Fibroblast of skin of right biceps (primary cell): ENCODE measurements at places on chromosomes 1 and 21.

DNA sequence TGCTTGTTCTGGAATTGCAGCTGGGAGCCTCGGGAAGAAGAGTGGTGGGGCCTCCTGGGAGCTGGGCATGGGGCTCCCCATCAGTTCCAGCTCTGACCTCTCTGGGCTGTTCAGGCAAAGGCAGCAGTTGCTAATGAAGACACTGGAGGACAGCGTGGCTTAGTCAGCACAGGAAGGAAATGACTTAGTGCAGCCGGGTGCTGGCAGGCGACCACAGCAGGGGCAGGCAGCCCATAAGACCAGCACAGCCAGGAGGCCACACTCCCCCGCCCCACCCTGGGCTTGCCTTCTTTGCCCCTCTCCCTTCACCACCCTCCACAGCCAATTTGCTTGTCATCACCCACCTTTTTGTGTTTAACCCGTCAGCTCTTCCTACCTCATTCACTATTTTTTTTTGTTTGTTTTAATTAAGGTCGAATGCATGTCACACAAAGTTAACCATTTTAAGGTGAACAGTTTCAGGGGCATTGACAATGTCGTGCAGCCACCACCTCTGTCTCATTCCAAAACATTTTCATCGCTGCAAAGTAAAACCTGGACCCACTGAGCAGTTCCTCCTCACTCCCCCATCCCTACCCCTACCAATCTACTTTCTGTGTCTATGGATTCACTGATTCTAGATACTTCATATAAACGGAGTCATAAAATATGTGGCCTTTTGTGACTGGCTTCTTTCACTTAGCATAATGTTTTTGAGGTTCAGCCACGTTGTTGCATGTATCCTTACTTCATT is 10.9 kb downstream of the OLIG2 start:
- peak; percentile 71 for DNase-seq

DNA sequence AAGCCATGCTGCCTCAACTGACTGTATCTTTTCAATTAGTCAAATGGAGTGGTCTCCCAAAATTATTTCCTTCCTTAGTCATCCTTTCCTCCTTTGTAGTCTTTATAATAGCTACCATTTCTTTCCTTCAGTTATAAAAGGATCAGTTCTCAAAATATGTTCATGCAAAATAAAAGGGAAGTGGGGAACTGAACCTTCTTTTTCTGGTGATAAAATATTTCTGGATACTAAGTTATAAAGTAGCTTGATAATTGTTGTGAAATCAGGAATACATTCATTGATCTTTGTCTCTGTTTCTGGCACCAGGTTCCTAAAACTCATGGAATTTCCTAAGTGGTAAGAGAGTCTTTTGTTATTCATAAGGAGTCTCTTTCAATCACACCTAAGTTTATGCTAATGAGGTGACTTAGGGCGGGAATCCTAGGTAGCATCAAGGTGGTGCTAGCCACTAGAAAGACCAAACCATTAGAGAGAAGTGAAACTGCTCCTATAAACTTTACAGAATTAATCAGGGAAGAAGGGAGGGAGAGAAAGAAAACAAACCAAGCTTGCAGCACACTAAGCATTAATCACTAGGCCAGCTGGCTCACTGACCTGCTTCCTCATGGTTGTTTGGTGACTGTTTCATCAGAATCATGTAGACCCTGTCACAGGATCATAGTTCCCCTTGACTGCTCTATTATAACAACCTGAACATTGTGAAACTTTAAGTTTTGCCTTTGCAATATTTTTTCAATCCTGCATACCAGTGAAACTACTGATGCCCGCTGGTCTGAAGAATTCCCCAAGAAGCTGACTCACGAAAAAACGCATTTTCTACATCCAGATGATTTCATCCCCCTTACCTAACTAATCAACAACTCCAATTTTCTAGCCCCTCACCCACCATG is 161.6 kb upstream of the PTBP2 start:
- peak; percentile 97 for DNase-seq

- peak; percentile 35 for DNase-seq
Observed at GRCh38 chr1:186813420-186813819, 15.3 kb upstream of the PLA2G4A start.

- DNase-seq: no peak
Observed at GRCh38 chr1:47979724-47980123, 17.5 kb downstream of the TRABD2B start.

DNA sequence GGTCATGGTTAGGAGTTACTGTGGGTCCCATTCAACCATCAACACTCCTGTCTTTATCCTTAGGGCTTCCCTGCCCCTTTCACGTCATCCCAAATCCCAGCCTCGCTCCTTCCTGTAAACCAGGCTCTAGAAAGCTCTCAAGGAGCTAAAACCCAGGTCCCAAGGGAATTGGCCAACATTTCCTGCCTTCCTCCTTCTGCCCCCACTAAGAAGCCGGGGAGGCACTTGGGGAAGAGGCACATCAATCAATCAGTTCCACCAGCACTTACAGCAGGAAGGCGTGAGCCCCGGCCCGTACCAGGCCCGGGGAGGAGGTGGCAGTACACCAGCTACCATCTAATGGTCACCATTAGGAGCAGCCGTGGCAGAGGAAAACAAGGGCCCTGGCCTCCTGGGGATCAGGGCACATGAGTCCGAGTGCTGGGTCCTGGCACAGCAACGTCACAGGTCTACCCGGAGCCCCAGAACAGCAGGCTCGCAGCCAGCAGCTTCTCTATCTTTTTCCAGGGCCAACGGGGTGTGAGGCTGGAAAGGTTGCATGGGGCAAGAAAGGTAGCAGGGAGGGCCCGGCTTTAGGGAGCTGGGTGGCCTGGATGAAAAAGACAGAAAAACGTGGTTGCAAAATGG is 108.6 kb downstream of the CASZ1 start:
- DNase-seq: peak; percentile 64

DNA sequence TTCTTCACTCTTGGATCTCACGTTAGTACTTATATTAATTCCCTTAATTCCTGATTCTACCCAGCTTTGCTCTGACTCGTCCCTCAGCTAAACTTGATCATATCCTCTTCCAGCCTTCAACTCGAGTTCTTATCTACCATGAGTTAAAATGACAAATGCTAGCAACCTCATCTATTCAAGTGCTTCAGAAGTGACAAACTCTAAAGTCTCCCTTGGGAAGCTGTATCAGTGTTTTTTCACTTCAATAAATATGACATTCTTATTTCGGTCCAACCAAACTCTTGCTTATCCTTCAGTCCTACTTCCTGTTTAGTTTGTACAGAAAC is 75.3 kb downstream of the FOXJ3 start:
- peak; percentile 40 for DNase-seq

DNA sequence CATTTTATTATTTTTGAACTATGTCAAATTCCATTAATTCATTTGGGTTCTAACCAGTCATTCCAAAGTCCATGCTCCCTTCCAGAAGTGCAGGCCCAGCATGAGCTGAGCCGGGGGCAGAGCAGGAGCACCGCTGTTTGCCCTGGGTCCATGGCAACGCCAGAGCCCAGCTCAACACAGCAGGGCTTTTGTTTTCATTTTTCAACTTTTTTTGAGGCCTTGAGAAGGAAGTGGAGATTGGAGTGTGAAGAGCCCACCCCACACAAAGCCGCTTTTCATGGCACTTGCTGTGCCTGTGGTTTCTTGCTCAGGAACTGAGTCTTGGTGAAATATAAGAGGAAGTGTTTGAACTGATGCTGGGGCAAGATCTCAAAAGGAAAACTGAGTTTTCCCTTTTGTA is 13.2 kb upstream of the PRMT2 start:
- no peak for DNase-seq

GRCh38 chr1:208108213-208108608 is 136.0 kb downstream of the PLXNA2 start:
- DNase-seq: no peak

DNA sequence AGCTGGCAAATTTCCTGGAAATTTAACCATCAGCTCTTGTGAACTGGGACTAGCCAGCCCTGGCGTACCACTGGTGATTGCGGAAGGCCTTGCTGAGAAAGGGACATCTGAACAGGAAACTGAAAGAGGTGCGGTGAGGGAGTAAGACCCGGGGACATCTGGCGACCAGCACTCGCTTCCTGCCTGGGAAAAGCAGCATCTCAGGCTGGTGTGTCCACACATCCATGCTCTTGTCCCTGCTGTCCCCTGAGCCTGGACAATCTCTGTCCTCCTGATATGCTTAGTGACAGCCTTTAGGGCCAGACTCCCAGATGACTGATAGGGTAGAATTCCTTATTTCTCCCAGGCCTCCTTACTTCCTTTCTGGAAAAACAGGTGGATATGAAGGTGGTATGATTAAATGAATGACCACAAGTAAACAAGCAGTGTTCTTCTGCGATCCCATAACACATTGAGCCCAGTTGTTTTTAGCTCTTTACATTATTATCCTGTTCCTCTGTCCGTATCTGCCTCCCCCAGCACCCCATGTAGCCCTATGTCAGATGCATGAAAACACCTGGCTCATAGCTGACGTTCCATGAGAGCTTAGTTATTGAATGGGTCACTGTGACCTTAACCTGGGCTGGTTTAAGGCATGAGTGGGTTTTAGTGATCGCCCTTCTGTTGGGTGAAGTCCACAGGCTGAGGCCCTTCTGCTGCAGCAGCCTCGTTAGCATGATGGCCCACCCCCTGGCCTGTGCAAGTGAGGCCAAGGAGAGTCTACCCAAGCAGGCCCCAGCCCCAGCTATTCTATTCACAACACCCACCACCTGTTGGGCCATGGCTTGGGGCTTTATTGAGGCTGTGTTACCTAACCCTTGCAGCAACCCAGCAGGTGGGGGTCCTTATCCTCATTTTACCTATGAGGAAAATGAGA is 76.1 kb upstream of the GADD45A start:
- no peak for DNase-seq

- DNase-seq: peak; percentile 95
Observed at GRCh38 chr1:106700211-106700610, 356.3 kb upstream of the PRMT6 start.

- no peak for DNase-seq
Observed at GRCh38 chr1:95451054-95451453, 217.0 kb downstream of the RWDD3 start.

DNA sequence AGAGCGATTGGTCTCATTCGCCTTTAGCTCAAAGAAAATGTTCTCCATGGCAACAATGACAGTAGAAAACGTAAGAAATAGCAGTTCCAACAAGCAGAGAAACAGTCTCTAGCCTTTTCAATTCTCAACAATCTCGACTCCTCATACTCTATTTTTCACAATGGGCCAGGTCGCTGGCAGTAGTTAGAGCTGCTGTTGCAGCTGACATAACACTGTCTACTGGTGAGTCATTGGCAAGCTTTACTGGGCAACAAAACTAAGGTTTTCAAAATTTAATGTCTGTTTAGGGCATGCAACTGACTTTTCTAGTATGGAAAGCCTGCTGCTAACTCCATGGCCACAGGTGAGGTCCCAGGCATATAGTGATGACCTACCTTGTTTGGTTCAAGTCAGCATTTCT is 221.1 kb upstream of the KAZN start:
- DNase-seq: no peak

- no peak for DNase-seq
Observed at GRCh38 chr1:18783705-18784481, 75.6 kb downstream of the TAS1R2 start.

GRCh38 chr1:18922319-18922726 is 20.0 kb upstream of the ALDH4A1 start:
- DNase-seq: peak; percentile 92

DNA sequence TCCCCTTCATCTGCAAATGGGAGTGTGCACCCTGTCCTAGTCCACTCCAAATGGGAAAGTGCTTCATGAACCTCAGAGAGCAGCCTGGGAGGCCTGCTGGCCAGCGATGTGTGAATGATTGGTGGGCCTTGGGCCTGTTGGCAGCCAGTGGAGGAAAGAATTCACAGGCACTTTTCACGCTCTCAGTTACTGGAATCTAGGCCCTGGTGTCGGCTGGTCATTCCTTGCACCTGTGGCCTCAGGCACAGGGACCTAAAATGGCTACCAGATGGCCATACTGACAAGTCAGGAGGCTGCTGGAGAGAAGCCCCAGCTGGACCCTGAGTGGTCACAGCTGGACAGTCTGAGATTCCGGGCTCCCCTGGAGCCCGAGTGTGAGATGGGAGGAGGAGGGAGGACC is 18.4 kb upstream of the EDN2 start:
- no peak for DNase-seq

- peak; percentile 50 for DNase-seq
Observed at GRCh38 chr1:158020886-158021620, 27.6 kb downstream of the KIRREL1 start.

DNA sequence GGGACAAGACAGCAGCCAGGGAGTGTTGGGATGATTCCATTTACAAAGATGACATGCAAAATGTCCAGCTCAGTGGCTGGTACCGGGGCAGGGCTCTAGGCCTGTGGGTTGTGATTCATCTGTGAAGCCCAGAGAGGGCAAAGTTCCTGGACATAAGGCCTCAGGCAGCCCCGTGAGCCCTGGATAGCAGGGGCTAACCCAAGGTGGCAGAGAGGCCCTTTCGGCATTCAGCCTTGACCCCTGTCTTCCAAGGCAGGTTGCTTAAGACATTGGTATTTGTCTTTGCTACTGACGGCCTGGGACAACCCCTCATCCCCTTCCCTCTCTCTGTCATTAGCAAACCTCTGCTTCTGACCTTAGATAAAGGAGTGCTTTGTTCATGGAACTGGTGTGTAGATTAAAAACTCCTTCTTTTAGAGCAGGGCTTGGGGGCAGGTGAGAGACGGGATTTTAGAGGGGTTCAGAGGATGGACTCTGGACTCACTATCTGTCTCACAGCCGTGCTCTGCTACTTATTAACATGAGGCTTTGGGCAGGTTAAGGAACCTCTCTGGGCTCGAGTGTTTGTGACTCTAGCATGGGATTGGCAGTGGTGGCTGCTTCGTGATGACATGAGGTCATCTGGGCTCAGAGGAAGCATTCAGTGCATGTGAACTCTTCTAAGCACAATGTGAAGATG is 36.3 kb downstream of the TMEM51 start:
- DNase-seq: no peak

DNA sequence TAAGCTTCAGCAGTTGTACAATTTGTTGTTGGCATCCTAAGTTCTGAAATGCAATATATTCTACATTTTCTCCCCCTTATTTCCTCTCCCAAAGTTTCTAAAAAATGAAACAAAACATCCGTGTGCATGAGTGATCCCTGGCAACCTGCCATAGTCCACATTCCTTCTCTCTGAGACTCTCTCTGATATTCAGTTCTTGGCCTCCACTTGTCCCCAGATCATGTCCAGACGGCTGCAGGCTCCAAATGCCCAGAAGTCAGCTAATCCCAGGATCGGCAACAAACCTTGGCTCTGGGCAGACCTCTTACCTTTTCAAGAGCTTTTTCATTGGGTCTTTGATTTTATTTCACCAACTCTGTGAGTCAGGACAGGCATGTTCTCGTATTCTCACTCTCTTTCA is 187.8 kb downstream of the ETS2 start:
- peak; percentile 96 for DNase-seq

GRCh38 chr1:22131875-22132486 is 10.9 kb downstream of the WNT4 start:
- DNase-seq: no peak
